DND-41 (cell line): ENCODE measurements at places on chromosomes 1 and 21.

DNA sequence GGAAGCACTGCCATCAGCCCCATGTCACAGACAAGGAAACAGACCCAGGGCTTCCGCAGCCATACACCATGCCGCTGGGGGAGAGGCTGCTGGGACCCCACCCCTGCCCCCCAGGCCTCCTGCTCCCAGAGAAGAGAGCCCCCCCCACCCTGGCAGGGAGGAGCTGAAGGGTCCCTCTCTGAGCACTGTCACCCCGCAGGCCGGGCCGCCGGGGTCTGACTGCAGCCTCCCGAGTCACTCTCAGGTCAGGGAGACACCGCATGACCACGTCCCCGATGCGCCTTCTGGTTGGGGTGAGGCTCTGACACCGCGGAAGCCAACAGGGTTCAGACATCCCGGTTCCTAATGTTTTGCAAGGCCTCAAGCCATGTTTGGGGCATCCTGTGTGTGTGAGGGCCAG, 102.3 kb downstream of the SIK1 start:
- DNase-seq, result no peak

DNA sequence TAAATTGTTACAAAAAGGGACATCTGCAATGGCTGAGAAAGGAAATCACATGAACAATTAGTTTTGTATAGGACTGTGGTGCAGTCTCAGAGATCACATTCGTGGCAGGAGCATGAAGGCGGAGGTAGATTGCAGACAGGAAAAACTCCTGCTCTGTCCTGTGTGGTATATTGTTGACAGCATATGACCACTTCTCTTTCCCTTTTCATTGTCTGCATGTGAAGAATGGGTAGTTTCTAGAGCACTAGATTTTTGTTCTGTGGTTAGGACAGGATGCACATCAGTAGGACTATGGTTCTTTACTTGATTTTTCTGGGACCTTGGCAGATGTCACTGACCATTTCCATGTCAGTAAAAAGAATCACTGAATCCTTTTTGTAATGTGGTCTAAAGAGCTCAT, 625.9 kb upstream of the PKN2 start:
- no peak for DNase-seq

DNA sequence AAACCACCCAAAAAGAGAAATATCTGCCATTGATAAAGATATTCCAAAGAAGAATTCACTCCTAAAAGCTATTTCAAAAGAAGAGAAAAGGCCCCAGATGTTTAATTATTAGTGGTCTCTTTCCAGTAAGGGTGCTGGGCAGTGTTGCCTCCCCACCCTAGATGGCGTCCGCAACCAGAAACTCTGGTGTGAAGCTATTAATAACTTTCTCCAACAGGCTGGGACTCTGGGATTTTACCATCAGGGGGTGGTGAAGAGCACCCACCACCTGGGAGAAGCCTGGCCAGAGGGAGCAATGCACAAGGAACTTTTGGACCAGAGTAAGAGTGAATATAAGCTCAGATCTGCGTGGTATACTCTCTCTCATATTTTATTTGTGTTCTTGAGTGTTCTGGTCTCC, 115.4 kb upstream of the TIAM1 start:
- DNase-seq, result no peak

- DNase-seq, result no peak
Measured at GRCh38 chr21:14308234-14308633, 74.7 kb downstream of the HSPA13 start.

GRCh38 chr1:211473823-211474222, 18.1 kb downstream of the RD3 start:
- no peak for DNase-seq

GRCh38 chr21:41958886-41959563, 5.2 kb upstream of the C2CD2 start:
- DNase-seq, result no peak

DNA sequence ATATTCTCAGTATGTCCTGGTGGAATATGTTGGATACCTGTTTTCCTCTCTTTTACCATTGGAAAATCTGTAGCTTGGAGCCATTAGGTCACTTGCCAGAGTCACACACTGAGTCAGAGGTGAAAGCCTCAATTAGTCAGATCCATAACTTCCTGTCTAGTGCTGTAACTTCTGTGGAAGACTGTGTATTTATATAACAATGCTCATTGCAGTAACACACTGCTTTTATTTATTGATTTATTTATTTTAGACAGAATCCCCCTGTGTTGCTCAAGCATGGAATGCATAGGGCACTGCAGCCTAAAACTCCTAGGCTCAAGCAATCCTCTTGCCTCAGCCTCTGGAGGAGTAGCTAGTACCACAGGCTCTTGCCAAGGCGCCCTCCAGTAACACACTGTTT, 1.3 kb upstream of the DOCK7 start:
- DNase-seq, result no peak

- no peak for DNase-seq
Measured at GRCh38 chr1:245690156-245690690, 535.4 kb downstream of the KIF26B start.

DNA sequence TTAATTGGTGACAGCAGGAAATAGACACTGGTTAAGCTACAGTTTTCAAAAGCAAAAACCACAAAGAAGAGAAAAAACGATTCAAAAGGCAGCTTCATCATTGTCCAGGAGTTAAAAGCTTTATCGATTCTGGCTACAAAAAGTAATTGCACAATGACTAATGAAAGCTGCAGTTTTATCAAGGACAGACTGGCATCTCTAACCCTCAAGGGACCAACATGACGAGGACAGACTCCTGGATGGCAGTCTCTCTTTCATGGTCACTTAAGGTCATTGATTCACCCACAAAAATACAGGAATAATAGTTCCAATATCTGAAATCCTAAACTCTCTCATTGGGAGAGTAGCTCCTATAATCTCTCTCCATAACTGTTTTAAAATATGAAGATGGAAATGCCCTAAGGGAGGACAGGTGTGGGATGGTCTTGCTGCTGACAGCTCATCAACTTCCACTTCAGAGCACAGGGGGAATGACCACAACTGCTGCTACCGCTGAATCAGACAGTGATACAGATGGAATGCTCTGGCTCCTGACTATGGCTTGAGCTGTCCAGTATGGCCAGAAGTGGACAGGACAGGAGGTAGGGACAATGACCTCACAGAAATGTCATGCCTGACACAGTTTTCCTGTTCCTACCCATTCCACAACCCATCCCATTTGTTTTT, 17.4 kb upstream of the CPLANE2 start:
- no peak for DNase-seq
